ENCODE measurements at places on chromosomes 11 and 22. TPM values are rescaled to one million over a fixed set of nuclear protein-coding genes. Genes with fewer than 3 reads are reported as not detected.

GRCh38 chr22:49535527-49536125 lies 292.0 kb downstream of the BRD1 start:
- DNase-seq, result no peak

DNA sequence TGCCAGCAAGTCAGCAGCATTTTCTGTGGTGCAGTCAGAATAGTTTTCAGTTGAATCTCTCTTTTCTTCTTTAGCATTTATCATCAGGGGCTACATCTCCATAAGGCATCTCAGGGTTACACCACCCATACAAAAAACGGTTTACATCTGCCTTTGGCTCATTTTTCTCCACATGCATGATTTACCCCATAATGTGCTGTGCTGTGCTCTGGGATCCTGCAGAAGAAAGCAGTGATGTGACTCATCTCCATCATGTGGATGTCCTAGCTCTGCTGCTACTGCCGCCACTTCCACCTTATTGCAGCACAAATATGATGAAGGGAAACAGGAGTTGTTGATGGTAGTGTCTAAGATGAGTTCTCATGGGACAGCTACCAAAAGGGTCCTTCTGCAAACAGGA lies 30.0 kb upstream of the CCDC179 start:
- no peak for DNase-seq

DNA sequence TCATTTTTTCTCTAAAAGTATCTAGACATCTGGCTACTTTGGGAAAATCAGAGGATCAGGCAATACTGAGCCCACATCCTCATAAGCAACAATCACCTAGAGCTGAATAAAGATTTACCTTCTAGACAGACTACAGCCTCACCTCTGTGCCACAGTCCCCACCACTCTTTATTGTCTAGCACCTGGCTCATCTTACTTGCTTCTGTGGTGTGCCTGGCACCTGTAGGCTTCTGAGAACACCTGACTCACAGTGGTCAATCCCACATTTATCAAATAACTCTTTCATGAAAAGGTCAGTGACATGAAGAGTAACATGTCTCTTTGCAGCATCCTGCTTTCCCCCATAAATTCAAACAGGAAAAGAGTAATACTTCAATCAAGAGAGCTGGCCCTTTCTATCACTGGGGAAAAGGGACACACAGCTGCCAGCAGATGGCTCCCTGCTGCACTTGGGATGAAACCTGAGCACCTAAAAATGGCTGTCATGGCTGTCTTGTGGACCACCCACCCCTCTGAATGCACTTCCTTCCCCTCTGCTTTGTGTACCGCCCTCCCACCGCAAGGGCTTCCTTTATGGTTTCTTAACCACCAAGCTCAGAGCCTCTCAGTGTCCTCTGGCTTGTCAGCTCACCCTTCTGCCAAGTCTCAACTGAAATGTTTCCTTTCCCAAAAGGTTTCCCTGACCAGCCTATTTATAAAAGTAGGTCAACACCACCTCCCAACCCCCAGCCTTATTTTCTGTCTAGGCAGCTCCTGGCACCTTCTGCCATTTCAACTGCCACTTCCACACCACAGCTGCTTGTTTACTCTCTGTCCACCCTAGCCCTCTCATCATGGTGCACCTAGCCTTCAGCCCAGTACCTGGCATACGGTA lies 9.3 kb downstream of the TFIP11 start:
- peak; percentile 29 for DNase-seq

GRCh38 chr11:1888347-1888753 lies 3.3 kb downstream of the PRR33 start:
- no peak for DNase-seq

DNA sequence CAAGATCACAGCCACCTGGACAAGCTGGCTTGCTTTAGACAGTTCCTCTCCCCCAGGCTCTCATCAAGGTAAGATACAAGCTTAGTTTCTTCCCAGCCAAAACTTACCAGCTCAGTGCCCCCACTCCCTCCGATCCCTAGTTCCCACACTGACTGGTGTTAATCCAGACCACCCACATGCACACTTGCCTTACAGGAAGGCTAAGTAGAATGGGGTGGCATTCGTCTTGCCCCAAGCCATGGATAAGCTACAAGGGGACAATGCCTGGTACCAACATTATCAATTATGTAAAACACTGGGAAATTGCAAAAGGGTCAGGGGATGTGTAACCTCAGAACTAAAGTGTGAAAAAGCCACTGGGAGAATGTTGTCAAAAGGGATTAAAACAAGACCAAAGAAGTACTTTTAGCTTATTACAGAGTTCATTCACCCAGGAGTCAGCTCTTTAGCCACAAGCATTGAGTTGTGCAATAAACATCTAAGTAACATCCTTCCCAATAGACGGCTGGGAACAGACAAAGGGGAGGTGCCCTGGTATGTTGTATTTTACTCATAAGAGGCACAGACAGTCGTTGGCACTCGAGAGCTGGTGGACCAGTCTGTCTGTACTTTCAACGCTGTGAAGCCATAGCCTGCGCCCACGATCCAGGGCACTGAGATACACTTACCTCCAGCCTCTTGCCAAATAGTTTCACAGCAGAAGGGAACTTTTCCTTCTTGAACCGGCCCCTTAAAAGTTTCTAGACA lies 1.1 kb downstream of the DHCR7 start:
- peak; percentile 53 for DNase-seq

DNA sequence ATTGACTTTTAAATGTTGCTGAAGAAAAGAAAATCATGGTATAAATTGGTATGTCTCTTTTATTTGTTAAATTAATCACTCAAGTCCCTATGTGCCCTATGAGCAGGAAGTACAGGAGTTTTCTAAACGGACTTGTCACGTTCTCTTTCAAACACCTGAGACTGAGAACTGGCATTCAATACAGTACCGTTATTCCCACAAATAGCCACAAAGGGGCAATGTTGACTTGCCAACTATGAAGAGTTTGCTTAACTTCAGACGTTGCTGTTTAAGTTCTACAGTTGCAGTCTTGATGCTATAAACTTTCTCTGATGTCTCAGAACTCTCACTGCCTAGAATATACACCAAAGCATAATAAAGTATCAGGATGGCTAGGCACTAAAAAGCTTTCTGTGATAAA lies 7.6 kb downstream of the OR56A1 start:
- peak; percentile 48 for DNase-seq

DNA sequence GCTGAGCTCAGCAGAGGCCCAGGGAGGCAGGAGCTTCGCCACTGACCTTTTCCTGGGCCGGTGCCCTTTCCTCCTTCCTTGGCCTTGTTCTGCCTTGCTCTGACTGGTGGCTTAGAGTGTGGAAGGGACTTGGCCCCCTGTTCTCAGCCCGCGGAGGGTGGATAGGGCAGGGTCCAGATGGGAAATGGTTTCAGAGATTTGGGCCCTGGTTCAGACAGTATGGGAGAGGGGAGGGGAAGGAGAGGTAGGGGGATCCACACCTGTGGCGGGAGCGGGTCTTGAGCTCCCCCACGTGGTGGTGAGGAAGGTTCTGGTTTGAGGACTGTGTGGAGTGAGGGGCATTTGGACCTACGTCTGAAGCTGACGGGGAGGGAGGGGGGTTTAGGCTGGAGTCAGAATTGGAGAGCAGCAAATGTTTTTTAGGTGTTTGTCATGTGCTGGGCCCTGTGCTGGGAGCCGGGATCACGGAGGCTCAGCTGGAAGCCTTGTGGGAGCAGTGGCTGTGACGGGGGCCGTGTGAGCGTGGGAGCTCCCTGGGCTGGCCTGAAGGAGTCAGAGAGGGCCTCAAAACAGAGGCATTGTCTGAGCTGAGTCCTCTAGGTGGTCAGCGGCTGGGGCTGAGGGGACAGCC lies 27.2 kb downstream of the SHANK3 start:
- no peak for DNase-seq

GRCh38 chr11:35415487-35415886 lies 3.9 kb downstream of the SLC1A2 start:
- no peak for DNase-seq

- DNase-seq, result no peak
Observed at GRCh38 chr11:36150986-36151385, 138.2 kb downstream of the COMMD9 start.

GRCh38 chr22:19548964-19549363 lies 24.8 kb upstream of the CLDN5 start:
- no peak for DNase-seq

DNA sequence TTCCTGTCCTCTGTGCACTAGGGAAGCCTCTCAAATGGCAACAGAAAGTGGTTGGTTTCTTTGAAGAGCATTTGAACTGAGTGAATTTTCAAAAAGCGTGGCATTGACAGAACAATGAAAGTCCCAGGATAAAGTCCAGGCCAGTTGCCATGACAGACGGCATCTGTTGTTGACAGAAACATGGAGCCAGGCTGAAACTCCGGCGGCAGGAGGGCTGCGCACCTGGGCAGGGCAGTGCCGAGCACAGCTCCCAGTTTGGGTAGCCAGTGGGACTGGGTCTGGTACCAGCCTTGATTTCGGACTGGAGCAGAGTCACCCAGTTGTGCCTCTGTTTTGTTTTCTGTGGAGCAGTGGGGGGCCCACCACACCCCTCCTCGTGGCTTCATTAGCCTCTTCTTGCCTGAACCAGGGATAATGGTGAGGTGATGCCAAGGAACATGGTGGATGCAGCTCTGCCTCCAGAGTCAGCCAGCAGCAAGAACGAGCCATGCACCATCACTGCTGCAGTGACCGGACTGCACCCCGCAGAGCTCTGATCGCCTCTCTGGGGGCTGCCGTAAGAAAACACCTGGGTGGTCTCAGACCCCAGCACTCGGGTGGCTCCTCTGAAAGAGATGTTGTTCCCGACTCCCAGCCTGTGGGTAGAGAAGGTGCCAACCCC lies 9.8 kb upstream of the SEPTIN5 start:
- DNase-seq, result no peak

DNA sequence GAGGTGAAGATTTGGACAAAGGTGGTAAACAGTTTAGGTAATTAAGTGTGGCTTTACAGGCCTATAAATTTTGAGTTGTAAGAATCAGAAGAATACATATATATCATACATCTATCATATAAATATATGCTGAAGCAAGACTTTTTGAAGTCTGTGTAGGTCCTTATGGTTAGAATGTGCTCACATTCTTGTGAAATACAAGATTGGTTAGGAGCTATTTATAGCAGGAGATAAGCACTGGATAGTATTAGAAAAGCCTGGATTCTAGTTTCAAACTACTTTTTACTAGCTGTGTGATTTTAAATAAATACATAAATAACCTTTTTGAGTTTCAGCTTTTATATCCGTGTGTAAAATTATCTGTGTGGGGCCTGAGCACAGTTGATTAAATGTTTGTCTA lies 42.3 kb downstream of the ANKRD42 start:
- no peak for DNase-seq

GRCh38 chr11:46675288-46675851 lies 25.0 kb downstream of the ARHGAP1 start:
- peak; percentile 91 for DNase-seq

- DNase-seq, result no peak
Observed at GRCh38 chr22:20051927-20052308, 28.1 kb upstream of the DGCR8 start.

DNA sequence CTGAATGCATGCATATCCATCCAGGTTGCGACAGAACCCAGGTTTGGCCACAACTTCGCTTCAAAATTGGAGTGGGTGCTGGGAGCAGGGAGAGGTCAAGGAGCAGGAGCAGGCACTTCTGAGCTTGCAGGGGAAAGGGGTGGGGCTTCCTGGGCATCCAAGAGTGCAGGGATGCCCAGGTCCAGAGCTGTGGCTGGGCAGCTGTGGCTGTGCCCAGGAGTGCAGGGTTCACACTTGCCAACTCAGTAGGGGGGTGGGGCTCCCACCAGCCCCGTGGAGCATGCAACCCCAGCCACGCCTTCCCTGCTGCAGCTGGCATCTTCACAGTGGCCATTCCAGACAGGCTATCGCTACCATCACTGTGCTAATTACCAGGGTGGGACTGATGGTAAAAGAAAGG lies 115.3 kb upstream of the MTNR1B start:
- no peak for DNase-seq

- no peak for DNase-seq
Observed at GRCh38 chr11:119673052-119673758, 55.8 kb downstream of the NECTIN1 start.

DNA sequence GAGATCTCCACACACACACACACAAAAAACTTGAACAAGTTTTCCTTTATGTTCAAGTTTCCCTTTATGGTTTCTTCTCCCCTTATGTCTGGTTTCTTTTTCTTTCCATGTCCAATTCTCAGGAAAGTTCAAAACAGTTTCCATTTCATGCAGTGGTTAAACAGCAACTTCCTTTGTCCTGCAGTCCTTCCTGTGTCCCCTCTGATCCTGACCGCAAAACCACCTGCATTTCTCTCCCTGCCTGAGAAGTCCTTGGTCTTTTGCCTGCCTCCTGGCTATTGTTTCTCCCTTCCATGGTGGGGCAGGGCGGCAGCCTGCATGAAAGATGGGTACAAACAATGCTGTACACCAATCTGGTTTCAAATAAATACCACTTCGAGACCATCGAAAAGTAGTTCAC lies 58.3 kb upstream of the SORL1 start:
- DNase-seq, result no peak

- DNase-seq, result peak; percentile 7
Observed at GRCh38 chr22:29202212-29203192, 3.2 kb upstream of the EMID1 start.

GRCh38 chr11:130580891-130581492 lies 132.5 kb downstream of the ADAMTS15 start:
- DNase-seq, result no peak

- no peak for DNase-seq
Observed at GRCh38 chr11:93819966-93820695, 30.3 kb downstream of the VSTM5 start.

GRCh38 chr11:73980001-73980961 lies 2.4 kb downstream of the UCP2 start:
- peak; percentile 72 for DNase-seq

- DNase-seq, result no peak
Observed at GRCh38 chr11:14140991-14141390, 178.5 kb downstream of the SPON1 start.

- no peak for DNase-seq
Observed at GRCh38 chr11:20511982-20512381, 87.4 kb upstream of the SLC6A5 start.

GRCh38 chr22:27620367-27621154 lies 181.0 kb downstream of the MN1 start:
- DNase-seq, result no peak

DNA sequence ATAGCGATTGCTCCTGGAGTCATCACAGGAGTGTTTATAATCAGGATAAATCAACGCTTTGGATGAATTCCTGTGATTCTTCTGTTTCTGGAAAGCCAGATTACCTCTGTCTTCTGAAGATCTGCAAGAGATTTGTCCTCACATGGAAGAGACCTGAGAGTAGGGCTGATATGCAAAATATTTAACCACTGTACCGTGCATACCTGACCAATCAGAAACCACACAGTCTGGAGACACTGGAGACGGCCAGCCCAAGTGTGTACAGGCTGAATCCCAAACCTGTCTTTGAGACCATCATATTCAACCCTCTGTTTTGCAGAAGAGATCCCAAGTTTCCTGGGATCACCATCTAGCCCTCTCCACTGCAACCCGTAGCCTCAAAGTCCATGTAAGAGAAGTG lies 50.4 kb upstream of the WT1 start:
- DNase-seq, result no peak

SLC22A6 gene
- polyA plus RNA-seq, result not detected

TSSK2 gene
- not detected for polyA plus RNA-seq

MN1 gene
- 0.06 TPM for polyA plus RNA-seq

TUBGCP6 gene
- polyA plus RNA-seq, result 3.7 TPM

SHANK3 gene
- polyA plus RNA-seq, result not detected

CYB5R2 gene
- polyA plus RNA-seq, result 0.74 TPM

SEPTIN5 gene
- polyA plus RNA-seq, result 0.64 TPM

MCAT gene
- 6.8 TPM for polyA plus RNA-seq

ZNF202 gene
- 6.6 TPM for polyA plus RNA-seq

DEPDC7 gene
- polyA plus RNA-seq, result 0.48 TPM

Measured in CD14-positive monocyte (primary cell).